Ecto neural progenitor cell (in vitro differentiated cells): ENCODE measurements at places on chromosomes 3 and 15.

DNA sequence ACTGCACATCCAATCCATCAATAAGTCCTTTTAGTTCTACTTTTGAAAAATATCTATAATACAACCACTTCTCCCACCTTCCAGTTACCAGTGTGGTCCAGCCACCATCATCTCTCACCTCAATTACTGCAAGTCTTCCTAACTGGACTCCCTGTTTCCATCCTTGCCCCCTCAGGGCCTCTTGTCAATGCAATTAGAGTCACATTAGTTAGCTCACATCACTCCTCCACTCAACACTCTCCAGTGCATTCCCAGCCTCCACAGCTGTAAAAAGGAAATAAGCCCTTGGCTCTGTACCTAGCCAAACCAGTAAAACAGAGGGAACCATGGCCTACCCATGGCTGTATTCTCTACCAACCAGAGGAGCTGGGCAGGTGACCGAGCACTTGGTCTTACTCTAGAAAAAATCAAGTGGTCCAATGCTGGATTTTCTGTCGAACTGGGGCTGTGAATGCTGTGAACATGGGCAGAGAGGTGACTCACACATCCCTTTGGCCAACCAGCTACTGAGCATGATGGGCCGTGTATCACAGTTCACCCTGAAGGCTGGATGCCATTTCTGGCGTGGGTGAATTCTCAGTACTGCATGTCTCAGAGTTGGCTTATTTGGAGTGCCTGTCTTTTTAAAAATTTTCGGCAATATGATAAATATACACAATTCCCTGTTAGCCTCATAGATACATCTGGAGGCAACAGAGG, 62.5 kb upstream of the C15orf61 start:
- DNase-seq: no peak

- no peak for DNase-seq
Measured at GRCh38 chr3:158384019-158384418, 187.0 kb upstream of the MLF1 start.

DNA sequence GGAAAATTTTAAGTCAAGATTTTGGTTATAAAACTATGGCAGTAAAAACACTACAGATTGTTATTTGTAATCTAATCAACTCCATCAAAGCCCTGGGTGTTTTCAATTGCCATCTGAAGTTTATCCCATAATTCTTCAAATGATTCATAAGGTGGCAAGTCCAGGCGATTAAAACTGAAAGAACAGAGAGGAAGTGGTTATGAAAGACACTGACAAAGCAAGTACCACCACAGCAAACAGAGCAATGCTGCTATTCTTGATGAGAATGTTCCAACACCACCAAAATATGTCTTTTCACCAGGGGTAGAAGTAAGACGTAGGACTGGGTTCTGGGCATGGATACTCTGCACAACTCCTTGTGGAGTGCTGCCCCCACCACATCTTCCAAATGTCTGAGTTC, 86.9 kb upstream of the PRTG start:
- DNase-seq: no peak

DNA sequence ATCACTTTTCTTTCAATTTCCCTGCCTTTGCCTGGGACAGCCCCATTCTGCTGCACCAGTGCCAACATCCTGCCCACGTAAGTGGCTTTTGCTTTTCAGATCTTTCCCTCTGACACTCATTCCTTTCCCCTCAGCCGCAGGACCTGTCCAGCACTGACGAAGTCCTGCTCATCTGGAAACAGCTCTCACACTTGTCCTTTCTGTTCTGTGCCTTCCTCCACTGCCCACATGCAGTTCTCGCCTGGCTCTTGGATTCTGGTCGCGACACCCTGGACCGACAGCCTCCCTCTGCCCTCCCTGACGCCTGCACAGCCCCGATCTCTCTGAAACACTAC, 99.7 kb downstream of the ADCY5 start:
- DNase-seq: no peak

GRCh38 chr15:91988071-91988470, 134.6 kb downstream of the SLCO3A1 start:
- DNase-seq: no peak

DNA sequence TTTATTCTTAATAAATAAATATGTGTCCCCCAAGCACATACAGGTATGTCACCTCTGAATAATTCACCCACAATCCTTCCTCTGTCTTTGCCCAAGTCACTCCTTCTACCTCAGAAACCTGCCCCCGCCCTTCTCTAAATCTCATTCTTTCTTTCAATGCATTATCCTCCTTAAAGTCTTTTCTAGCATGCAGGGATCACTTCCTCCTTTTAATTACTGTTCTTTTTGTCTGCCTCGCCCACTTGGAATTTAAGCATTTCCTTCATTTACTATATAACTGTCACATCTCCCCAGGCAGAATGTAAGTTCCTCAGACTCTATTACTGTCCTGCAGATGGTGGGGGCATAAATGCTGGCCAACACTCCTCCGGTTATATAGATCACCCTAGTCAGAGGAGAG, 7.8 kb downstream of the CCDC80 start:
- DNase-seq: no peak

DNA sequence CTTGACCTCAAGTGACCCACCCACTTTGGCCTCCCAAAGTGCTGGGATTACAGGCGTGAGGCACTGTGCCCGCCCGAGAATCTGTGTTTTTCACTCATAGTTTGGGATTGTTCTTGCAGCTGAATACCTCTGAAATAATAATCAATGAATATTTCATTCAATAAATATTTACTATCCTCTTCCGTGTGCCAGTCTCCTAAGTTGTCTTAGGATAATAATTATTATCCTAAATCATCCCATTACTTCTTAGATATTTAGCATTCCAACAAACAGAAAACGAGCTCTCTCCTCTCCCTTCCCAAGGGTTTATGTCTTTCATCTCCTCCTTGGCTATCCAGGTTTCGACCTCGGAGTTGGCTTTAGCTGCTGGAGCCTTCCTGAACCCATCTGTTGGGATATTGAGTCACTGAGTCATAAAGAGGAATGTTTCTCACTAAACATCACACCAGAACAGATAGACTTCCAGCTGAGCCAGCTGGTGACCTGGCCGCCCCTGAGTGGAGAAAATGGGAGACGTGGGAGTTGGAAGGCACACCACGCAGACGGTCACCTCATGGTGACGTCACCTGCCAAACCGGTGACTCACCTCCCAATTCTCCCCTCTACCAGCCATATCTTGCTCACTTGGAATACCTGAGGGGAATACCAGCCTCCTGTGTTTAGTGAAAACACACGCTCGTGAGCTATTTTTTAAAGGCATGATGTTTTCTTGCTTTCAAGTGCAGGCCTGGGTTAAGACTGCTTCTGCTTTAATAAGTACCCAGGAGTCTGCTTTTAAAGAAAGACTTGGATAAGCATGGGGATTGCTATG, 43.9 kb downstream of the BHLHE40 start:
- DNase-seq: no peak

DNA sequence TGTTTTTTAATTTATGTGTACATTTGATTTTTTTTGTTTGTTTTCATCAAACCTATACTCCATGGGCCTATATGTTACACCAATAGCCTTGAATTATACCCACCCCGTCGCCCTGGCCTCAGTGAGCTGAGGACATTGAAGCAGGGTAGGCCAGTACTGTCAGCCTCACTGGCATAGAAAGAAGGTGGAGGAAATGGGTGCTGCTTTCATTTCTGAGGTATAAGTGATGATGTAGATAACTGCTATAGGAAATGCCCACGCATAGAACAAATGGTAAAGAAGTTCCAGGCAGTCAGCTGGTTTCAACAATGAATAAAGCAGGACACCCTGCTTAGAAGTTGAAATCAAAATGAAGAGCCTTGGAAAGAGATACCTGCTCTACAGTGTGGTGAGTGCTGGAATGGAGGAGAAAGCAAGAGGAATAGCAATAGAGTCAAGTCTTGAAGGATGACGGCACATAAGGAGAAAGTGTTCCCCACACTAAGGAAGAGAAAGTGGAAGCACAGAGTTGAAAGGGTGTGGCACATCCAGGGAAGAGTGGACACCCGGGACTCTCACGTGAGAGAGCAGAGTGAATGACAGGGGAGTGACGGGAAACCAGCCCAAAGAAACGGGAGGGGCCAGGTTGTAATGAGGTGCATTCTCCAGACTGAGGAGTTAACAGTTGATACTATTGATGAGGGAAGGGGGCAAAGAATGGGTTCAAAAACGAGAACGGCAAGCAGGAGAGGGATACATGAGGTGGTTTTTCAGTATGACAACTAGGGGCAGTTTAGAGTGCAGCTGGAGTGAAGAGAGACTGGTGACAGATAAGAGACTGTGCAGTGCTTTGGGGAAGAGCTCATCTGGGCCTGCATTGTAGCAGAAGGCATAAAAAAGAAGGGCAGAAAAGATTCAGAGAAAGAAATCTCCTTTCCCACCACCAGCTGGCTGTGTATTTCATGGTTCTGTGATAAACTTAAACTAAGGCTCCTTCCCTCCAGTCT, 70.5 kb downstream of the KLHL25 start:
- no peak for DNase-seq

GRCh38 chr3:188052169-188053035, 101.6 kb upstream of the LPP start:
- peak; percentile 78 for DNase-seq

- no peak for DNase-seq
Measured at GRCh38 chr3:102536456-102536855, 101.6 kb downstream of the ZPLD1 start.
